ENCODE measurements at places on chromosomes 7 and 10.
A peak's percentile ranks its signal among the peaks of the same experiment; 100 is the strongest.

- peak; percentile 72 for DNase-seq
These were observed 1.2 kb downstream of the CFTR start for GRCh38 chr7:117480978-117481377.

DNA sequence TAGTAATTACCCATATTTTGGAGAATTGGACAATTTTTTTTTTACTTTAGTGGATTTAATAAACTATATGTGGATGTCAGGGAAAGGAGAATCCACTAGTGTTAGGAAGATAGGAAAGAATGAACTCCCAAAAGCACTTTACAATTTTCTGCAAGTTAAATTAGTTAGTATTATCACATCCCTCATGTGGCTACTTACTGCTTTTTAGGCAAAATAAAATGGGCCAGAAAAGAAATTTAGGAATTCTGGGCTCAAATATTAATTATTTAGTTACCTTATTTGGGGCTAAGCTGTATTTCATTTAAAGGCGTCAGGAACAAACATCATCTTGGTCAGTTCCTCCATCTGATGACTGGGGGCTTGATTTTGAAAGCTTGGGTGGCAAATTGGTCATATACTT, 4.8 kb upstream of the CUX1 start:
- no peak for DNase-seq

DNA sequence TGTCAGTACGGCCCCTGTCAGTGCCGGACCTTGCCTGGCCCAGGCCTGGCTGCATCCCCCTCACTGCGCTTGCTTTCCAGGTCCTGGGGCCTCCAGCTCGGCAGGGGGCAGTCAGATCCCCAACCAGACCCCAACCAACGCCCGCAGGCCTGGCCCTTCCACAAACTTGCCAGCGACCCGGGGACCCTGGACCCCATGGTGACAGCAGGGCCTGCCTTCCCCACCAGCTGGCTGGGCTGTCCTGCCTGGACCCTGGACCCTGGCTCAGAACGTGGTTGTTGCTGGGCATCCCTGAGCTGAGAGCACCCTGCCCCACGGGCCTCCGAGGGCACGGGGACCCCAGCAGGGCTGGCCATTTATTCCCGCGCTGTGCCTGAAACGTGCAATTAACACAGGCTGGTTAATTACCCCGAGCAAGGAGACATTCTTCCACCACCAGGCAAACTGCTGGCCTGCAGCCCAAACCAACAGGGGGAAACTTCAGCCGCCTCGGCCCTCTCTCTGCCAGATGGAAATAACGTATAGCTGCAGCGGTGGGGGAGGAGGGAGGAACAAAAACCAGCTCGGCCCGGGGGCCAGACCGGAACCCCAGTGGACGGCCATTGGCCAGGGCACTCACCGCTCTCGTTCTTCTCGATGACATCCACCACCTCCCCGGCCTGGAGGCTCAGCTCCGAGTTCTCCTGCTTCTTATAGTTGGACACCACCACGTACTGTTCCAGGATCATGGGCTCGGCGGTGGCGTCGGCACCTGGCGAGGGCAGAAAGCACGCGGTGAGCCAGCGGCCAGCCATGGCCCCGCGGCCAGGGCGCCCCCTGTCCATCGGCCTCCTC, 167.1 kb downstream of the NEURL1 start:
- DNase-seq: no peak

DNA sequence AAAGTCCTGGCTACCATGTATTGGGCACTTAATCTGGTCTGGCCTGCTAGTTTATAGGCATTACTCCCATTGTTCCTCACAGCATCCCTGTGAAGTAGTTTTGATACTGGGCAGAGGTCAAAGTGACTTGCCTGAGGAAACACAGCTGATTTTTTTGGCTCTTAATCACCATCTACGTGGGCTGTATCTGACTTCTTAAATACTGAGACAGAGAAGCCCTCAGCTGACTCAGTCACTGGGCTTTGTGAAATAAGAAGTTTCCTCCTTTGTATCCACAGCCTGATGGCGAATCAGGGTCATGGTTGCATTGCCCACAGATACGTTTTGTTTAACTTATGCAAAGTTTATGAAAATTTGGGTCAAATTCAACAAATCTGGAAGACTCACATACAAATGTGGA, 13.2 kb downstream of the TACR2 start:
- no peak for DNase-seq

- DNase-seq: no peak
These were observed 18.0 kb upstream of the MTURN start for GRCh38 chr7:30116771-30117170.

DNA sequence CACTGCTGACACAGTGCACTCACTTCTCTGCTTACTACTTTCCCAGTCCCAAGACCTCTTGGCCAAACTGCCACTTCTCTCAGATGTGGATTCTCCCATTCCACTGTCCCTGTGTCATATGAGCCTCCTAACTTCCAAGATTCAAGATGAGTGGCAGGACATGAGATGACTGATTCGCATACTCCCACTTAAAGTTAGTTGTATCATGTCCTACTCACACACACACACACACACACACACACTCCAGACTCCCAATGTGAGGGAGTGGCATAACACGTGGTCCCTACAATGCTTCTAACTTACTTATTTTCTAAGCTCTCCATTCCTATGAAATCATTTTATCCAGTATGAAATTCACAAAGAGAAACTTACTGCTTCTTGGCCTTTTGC, 67.0 kb upstream of the CAV2 start:
- DNase-seq: no peak

GRCh38 chr7:5797716-5798115, 16.3 kb upstream of the RNF216 start:
- no peak for DNase-seq
